ENCODE measurements at places on chromosomes 12 and 14.

- DNase-seq, result no peak
Measured at GRCh38 chr14:74682169-74682952, 30.5 kb downstream of the AREL1 start.

- DNase-seq, result no peak
Measured at GRCh38 chr14:65079201-65079600, 23.1 kb downstream of the MAX start.

DNA sequence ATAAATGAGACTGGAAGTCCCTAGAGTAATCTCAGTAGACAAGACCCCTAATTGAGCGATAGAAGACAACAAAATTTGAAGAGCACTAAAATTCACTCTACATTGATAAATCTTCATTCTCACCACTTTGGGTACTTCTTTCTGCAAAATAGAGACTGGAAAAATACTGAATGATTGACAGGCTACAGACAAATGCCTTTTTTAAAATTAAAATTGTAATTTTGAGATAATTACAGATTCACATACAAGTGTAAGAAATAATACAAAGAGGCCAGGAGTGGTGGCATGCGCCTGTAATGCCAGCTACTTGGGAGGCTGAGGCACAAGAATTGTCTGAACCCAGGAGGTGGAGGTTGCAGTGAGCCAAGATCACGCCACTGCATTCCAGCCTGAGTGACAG is 4.5 kb upstream of the CORO1C start:
- no peak for DNase-seq

DNA sequence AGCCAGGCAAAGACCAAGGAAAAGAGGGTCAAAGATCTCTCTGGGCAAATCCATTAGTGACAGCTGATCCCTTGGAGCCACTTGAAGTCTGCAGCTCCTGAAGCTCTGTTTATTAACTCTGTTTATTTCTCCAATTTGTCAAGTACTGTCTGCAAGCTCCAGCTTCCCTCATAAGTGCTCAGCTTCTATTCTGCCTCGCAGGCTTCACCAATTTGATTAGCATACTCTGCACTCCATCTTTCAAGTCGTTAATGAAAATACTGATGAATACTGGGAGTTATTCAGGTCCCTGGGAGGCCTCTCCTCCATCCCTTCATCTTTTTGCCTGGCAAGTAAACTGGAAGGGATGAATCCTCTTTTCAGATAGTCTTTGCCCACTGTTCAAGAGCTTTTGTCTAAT is 54.3 kb downstream of the TTC9 start:
- DNase-seq, result no peak

DNA sequence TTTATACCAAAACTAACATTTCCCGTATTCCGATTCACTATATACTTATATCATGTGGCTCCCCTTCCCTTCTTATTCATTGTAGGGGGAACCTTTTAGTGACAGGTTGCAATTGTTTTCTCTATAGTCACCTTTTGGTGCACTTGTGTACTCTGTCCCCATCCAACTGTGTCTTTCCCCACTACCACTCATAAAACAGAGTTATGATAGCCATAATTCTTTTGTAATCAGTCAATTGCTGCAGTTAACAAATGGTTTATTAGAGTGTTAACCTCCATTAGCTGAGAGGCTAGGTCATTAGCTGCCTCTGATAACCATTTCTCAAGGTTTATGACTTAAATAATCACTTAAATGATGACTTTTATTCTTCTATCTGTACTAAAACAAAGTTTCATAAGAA is 338.1 kb upstream of the SEL1L start:
- no peak for DNase-seq

GRCh38 chr14:68736471-68736871 is 56.4 kb downstream of the ZFP36L1 start:
- DNase-seq, result no peak

- DNase-seq, result no peak
Measured at GRCh38 chr14:66405158-66405557, 81.0 kb upstream of the CCDC196 start.

DNA sequence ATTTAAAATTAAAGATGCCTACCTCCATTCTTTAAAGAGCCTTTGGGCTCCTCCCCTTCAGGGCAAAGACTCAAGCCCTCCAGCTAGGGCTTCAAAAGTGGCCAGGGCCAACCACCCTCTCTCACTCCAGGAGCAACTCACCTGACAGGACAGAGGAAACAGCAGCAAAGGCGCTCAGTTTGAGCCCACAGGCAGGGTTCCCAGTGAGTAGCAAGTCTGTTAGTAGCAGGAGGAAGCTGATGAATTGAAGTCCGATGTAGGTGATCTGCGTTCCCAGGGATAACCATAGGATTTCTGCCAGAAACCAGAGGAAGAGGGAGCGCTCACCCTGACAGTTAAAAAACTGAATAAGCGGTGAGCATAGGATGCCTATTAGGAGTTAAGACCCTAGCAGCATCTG is 15.7 kb downstream of the GSG1 start:
- DNase-seq, result no peak

- peak; percentile 20 for DNase-seq
Measured at GRCh38 chr14:37172024-37172869, at the start of gene SLC25A21. Gene SLC25A21, minus strand, starts transcription at chr14:37172606.

- DNase-seq, result no peak
Measured at GRCh38 chr12:32151552-32151951, 44.9 kb downstream of the BICD1 start.

DNA sequence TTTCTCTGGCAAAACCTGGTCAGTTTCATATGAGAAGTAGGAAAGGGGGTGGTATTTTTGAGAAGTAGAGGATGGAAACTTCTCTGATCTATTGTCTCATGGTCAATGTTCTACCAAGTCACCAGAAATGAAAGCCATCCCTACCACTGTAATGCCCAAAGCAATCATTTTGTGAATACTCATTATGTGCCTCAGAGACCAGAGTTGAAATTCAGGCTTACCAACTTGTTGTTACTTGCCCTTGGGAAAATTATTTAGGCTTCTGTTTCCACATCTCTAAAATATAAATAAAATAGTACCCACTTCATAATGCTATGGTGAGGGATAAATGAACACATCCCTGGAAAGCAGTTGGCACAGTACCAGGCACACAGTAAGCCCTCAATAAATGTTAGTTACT is 723.7 kb upstream of the TBX3 start:
- DNase-seq, result no peak
